Naive thymus-derived CD4-positive, alpha-beta T cell (primary cell): ENCODE measurements at places on chromosomes 1 and 21. TPM values are rescaled to one million over a fixed set of nuclear protein-coding genes. Genes with fewer than 3 reads are reported as not detected.
A peak's percentile ranks its signal among the peaks of the same experiment; 100 is the strongest.

Gene CLDN19
- total RNA-seq, result not detected

Gene PTAFR
- 0.31 TPM in 2 replicates for total RNA-seq

DNA sequence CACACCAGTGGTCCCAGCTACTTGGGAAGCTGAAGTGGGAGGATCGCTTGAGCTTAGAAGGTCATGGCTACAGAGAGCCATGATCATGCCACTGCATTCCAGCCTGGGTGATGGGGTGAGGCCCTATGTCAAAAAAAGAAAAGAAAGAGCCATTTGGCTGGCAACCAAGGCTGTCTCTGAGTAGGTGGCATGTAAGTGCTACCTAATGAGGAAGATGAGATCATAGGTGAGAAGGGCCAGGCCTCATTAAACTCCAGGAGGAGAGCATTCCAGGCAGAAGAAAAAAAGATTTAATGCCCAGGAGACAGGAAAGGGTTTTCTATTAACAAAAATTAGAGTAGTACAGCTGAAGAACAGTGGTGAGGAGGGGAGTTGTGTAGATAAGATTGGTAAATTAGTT is 103.4 kb upstream of the ZNF678 start:
- no peaks in the 10 kb centered on the region for H3K4me1 ChIP-seq
- H3K36me3 ChIP-seq, result no peaks in the 10 kb centered on the region
- H3K27me3 ChIP-seq, result no peaks in the 10 kb centered on the region
- no peak overlapping the region for H3K27ac ChIP-seq
- no peak overlapping the region for H3K4me3 ChIP-seq

Gene HENMT1
- total RNA-seq, result 13.8 TPM

Gene TLCD4
- not detected for total RNA-seq

GRCh38 chr1:52153898-52154297 is 12.0 kb downstream of the ZFYVE9 start:
- H3K27ac ChIP-seq, result no peak overlapping the region
- no peak for DNase-seq
- no peaks in the 10 kb centered on the region for H3K36me3 ChIP-seq

- peak overlapping the region; percentile 82 for H3K27ac ChIP-seq
- H3K27me3 ChIP-seq, result no peaks in the 10 kb centered on the region
- H3K4me1 ChIP-seq, result peaks cover 23% of the 10 kb centered on the region
These were observed 1.8 kb downstream of the RER1 start for GRCh38 chr1:2393471-2393877.

DNA sequence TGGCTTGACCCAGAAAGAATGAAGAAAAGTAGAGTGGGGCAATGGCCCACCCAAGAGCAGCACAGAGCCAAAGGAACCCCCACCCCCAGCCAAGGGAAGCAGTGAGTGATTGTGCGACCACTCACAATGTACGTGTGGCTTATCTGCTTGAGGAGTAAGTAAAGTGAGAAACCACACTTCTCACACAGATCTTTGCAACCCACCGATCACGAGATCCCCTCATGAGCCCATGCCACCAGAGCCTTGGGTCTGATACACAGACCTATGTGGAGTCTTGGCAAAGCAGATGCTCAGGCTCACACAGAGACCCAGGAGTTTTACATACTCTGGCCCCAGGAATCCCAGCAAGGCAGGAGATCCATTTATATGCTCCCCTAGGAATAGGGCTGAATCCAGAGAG is 14.0 kb upstream of the SLC9C2 start:
- H3K27ac ChIP-seq, result no peak overlapping the region
- no peaks in the 10 kb centered on the region for H3K4me1 ChIP-seq
- DNase-seq, result no peak
- no peaks in the 10 kb centered on the region for H3K27me3 ChIP-seq
- H3K4me3 ChIP-seq, result no peak overlapping the region
- H3K36me3 ChIP-seq, result no peaks in the 10 kb centered on the region

Gene OPRD1
- not detected for total RNA-seq

DNA sequence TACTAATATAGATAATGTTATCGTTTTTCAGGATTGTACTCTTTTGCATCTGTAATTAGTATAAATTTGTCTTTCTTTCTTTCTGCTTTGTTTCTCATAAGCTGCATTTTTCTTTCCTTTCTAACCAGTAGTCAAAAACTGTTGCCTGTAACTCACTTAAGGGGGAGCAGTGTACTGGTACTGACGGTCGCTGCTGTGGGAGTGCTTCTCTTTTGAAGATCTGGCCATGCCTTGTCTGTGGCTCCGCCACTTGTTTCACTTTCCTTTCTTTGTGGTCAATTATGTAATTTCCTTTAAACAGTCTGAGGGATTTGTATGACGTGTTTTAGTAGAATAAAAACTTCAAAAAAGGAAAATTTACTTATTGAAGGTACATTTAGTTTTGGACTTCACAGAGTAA is 37.0 kb downstream of the MIA3 start:
- H3K27me3 ChIP-seq, result no peaks in the 10 kb centered on the region
- H3K4me1 ChIP-seq, result peaks cover 25% of the 10 kb centered on the region
- peak; percentile 67 for DNase-seq
- H3K36me3 ChIP-seq, result peaks cover 16% of the 10 kb centered on the region

Gene MCOLN2
- 3.1 TPM for total RNA-seq

- H3K27me3 ChIP-seq, result no peaks in the 10 kb centered on the region
- no peaks in the 10 kb centered on the region for H3K4me1 ChIP-seq
- no peak for DNase-seq
- no peak overlapping the region for H3K27ac ChIP-seq
- H3K4me3 ChIP-seq, result no peak overlapping the region
These were observed 104.2 kb upstream of the SOX13 start for GRCh38 chr1:203968761-203969160.

GRCh38 chr1:162373541-162374260 is 3.0 kb downstream of the SPATA46 start:
- H3K27ac ChIP-seq, result no peak overlapping the region
- no peaks in the 10 kb centered on the region for H3K36me3 ChIP-seq
- no peaks in the 10 kb centered on the region for H3K4me1 ChIP-seq

- no peaks in the 10 kb centered on the region for H3K27me3 ChIP-seq
- no peaks in the 10 kb centered on the region for H3K36me3 ChIP-seq
- no peaks in the 10 kb centered on the region for H3K4me1 ChIP-seq
- H3K27ac ChIP-seq, result no peak overlapping the region
- no peak overlapping the region for H3K4me3 ChIP-seq
- no peak for DNase-seq
These were observed 71.7 kb upstream of the ZBTB18 start for GRCh38 chr1:243979396-243979795.

Gene WASF2
- total RNA-seq, result 145 TPM

Gene AUNIP
- total RNA-seq, result not detected

Gene KIAA1614
- total RNA-seq, result 0.31 and 0.33 TPM in 2 replicates

GRCh38 chr1:1087351-1088028 is 13.4 kb upstream of the RNF223 start:
- H3K36me3 ChIP-seq, result no peaks in the 10 kb centered on the region
- no peaks in the 10 kb centered on the region for H3K27me3 ChIP-seq
- no peak overlapping the region for H3K27ac ChIP-seq
- H3K4me3 ChIP-seq, result no peak overlapping the region
- no peak for DNase-seq

Gene CYP4A11
- not detected for total RNA-seq

DNA sequence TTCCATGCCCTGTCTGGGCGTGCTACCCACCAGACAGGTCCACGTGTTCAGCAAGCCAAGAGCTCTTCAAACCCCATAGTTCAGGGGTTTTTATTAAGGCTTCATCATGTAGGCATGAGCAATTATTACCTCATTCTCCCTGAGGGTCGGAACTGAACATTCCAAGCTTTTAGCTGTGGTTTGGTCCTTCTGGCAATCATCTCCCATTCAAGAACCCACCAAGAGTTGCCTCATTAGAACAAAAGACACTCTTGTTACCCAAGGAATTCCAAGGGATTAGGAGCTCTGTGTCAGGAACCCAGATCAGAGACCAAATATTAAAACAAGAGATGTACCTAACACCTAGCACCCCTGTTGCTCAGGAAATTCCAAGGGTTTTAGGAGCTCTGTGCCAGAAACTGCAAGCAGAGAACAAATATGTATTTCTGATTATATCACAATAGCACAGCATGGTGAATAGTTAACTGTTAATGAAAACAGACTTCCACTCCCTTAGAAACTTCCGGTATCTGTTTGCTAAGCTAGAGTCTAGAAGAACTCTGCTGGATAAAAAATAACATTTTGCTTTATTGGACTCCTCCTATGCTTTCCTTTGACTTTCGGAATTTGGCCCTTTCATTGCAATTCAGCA is 201.2 kb upstream of the L1TD1 start:
- H3K27me3 ChIP-seq, result no peaks in the 10 kb centered on the region
- no peak overlapping the region for H3K4me3 ChIP-seq
- DNase-seq, result no peak
- H3K27ac ChIP-seq, result no peak overlapping the region
- H3K36me3 ChIP-seq, result no peaks in the 10 kb centered on the region
- no peaks in the 10 kb centered on the region for H3K4me1 ChIP-seq

Gene FCRL4
- total RNA-seq, result not detected

Gene GCSAML
- total RNA-seq, result 9.5 TPM

- peaks cover 19% of the 10 kb centered on the region for H3K4me1 ChIP-seq
- H3K36me3 ChIP-seq, result no peaks in the 10 kb centered on the region
- no peaks in the 10 kb centered on the region for H3K27me3 ChIP-seq
- no peak for DNase-seq
These were observed 19.7 kb downstream of the FMOD start for GRCh38 chr1:203331224-203331623.

GRCh38 chr1:22472596-22472995 is 20.9 kb downstream of the ZBTB40 start:
- no peaks in the 10 kb centered on the region for H3K4me1 ChIP-seq
- no peak overlapping the region for H3K4me3 ChIP-seq
- no peaks in the 10 kb centered on the region for H3K27me3 ChIP-seq
- H3K36me3 ChIP-seq, result no peaks in the 10 kb centered on the region

Gene KCTD3
- total RNA-seq, result 4.5 TPM

GRCh38 chr1:205570796-205571537 is 60.8 kb downstream of the ELK4 start:
- peaks cover 10% of the 10 kb centered on the region for H3K27me3 ChIP-seq
- no peaks in the 10 kb centered on the region for H3K36me3 ChIP-seq
- DNase-seq, result no peak

GRCh38 chr1:66940981-66941380 is 16.2 kb downstream of the MIER1 start:
- no peak overlapping the region for H3K4me3 ChIP-seq
- H3K27me3 ChIP-seq, result no peaks in the 10 kb centered on the region
- no peak for DNase-seq
- peaks cover 4% of the 10 kb centered on the region for H3K36me3 ChIP-seq

- H3K27me3 ChIP-seq, result peaks cover 4% of the 10 kb centered on the region
- H3K36me3 ChIP-seq, result no peaks in the 10 kb centered on the region
- no peak overlapping the region for H3K4me3 ChIP-seq
- no peak for DNase-seq
- no peak overlapping the region for H3K27ac ChIP-seq
These were observed 4.4 kb downstream of the HPCA start for GRCh38 chr1:32890516-32891240.

GRCh38 chr1:85078903-85079302 is 30.6 kb upstream of the MCOLN3 start:
- no peak overlapping the region for H3K27ac ChIP-seq
- H3K4me1 ChIP-seq, result no peaks in the 10 kb centered on the region
- no peaks in the 10 kb centered on the region for H3K36me3 ChIP-seq
- DNase-seq, result no peak

- H3K27ac ChIP-seq, result no peak overlapping the region
- no peaks in the 10 kb centered on the region for H3K36me3 ChIP-seq
- no peaks in the 10 kb centered on the region for H3K27me3 ChIP-seq
- no peaks in the 10 kb centered on the region for H3K4me1 ChIP-seq
- no peak for DNase-seq
- no peak overlapping the region for H3K4me3 ChIP-seq
These were observed 66.0 kb upstream of the PAX7 start for GRCh38 chr1:18564676-18565075.

- H3K4me1 ChIP-seq, result no peaks in the 10 kb centered on the region
- no peak overlapping the region for H3K4me3 ChIP-seq
- H3K27ac ChIP-seq, result no peak overlapping the region
- no peak for DNase-seq
- H3K27me3 ChIP-seq, result no peaks in the 10 kb centered on the region
- H3K36me3 ChIP-seq, result no peaks in the 10 kb centered on the region
These were observed 56.6 kb downstream of the PLXNA2 start for GRCh38 chr1:208187499-208188041.

DNA sequence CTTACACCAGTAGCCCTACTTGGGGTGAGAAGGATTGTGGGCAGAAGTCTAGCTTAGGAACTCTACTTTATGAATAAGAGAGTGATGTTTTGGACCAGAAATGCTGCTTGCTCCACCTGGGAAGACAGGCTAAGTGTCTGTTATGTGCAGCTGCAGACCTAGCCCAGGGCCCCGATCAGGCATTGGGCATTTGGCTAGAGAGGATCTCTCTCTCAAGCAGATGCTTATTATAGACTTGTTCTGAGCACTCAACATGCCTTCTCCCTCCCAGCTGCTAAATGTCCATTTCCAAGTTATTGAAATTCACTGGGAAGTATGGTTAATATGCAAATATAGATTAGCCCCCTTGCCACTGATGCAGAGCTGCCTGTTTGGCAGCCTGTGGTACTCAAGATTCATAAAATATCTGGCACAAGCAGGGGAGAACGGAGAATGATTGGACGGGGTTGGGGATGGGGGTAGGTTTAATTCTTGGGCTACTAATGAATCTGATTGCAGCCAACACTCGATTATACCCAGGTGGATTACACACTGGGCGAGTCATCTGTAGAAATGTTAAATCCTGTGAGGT is 115.9 kb downstream of the KCND3 start:
- no peak overlapping the region for H3K27ac ChIP-seq
- no peak for DNase-seq
- H3K27me3 ChIP-seq, result peaks cover 4% of the 10 kb centered on the region
- no peaks in the 10 kb centered on the region for H3K36me3 ChIP-seq
- no peak overlapping the region for H3K4me3 ChIP-seq
- no peaks in the 10 kb centered on the region for H3K4me1 ChIP-seq

Gene TMOD4
- 5.0 TPM for total RNA-seq

Gene STMN1
- 75.3 TPM for total RNA-seq

Gene CR2
- 13.1 TPM for total RNA-seq
